CD4-positive, alpha-beta T cell treated with Interleukin-10 for 1 hour (primary cell): ENCODE measurements at places on chromosomes 13 and 19.

DNA sequence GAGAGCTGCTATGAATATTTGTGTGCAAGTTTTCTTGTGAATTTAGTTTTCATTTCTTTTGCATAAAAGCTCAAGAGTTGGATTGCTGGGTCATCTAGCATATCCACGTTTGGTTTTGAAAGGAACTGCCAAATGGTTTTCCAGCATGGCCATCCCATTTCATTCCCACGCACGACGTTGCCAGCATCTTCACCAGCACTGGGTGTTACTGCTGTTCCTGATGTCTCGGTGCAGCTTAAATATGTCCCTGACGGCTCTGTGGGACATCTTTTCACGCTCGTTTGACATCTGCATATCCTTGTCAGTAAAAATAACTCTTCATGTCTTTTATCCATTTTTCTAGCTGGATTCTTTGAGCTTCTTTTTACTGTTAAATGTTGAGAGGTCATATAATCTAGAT, 123.7 kb downstream of the ATP11A start:
- DNase-seq: no peak

DNA sequence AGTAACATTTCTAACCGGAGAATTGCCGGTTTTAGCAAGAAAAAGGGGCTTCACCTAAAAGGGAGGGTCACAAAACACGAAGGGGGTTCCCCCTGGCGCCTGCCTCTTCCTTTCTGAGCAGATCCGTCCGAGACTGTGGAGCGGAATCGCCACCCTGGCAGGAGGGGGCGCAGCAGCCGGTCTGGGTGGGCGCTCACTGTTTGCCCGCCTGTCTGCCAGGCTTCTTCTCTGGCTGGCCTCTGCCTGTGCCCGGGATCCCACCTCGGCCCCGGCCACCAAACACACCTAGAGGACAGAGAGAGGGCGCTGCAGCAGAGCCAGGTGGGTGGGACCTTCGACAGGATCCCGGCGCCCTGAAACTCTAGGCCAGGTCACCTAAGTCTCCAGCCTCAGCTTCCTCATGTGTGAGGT, 15.6 kb downstream of the LSM4 start:
- peak; percentile 63 for DNase-seq

- DNase-seq: no peak
Measured at GRCh38 chr19:47885067-47885463, 1.1 kb downstream of the SULT2A1 start.

DNA sequence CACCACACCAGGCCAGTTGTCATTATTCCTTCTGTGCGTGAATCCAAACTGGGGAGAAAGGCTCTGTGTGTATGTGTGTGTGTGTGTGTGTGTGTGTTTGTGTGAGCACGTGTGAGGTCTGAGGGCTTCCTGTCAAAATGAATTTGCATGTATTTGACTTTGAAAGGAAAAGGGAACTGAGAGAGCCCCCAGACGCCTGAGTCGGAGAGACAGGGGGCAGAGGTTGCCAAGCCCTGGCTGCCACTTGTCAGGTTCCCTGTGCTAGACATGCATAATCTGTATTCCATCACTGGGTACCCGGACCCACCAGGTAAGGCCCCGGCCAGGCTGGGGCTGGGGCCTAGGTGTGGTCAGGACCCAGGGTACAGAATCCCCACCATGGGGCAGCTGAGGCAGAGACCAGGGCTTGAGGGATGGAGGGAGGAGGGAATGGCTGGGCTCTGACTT, at the start of gene CLEC17A:
Gene CLEC17A (plus strand): TSS at position 191 of the 447 bp plus-strand sequence. CDS start 77 bp downstream, at position 268.
- DNase-seq: peak; percentile 16

DNA sequence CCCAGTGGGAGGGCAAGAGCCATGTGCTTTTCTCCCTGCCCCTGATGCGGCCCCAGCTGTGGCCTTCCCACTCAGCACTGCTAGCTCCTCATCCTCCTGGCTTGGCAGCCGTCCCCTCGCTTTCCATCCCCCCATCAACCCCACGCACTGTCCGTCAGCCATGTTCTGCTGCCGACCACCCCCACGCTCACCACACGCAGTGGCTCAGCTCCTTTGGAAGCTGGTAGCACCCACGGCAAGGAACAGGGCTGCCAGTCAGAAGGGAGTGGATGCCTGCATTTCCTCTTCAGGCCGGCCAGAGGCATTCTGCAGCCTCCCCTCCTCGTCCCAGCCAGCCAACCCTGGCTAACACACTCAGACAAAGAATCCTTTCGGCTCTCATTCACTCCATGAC, 6.3 kb downstream of the CALM3 start:
- no peak for DNase-seq

DNA sequence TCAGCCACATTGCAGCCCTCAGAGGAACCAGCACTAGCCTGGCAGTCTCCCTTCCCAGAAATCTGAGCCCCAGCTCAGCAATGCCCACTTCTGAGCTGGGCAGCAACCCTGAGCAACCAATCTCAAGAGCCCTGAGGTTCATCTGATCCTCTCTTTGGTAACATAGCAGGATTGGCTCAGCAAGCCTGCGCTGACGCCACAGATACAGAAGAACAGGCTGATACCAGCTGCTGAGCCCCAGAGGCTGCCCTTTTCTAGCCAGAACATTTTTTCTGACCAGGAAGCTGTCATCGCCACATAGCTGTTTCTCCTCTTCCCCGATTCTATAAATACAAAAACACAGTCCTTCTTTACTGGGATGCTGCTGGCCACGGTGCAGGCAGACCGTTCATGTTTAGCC, 59.8 kb downstream of the TRPM4 start:
- DNase-seq: no peak

DNA sequence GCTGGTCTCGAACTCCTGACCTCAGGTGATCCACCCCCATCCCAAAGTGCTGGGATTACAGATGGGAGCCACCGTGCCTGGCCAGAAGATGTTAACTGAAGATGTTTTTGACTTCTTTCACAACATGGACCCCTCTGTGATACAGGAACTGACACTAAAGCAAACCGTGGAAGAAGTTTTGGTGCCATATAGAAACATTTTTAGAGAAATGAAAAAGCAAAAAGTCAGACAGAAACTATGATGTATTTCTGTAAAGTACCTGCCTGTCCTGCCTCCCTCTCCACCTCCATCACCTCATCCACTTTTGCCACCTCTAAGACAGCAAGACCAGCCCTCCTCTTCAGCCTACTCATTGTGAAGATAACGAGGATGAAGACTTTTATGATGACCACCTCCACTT, 11.3 kb downstream of the FBXO27 start:
- no peak for DNase-seq

- no peak for DNase-seq
Measured at GRCh38 chr13:80338781-80339562, 2.0 kb downstream of the SPRY2 start.

GRCh38 chr13:99044764-99045163, 66.9 kb upstream of the DOCK9 start:
- DNase-seq: no peak

DNA sequence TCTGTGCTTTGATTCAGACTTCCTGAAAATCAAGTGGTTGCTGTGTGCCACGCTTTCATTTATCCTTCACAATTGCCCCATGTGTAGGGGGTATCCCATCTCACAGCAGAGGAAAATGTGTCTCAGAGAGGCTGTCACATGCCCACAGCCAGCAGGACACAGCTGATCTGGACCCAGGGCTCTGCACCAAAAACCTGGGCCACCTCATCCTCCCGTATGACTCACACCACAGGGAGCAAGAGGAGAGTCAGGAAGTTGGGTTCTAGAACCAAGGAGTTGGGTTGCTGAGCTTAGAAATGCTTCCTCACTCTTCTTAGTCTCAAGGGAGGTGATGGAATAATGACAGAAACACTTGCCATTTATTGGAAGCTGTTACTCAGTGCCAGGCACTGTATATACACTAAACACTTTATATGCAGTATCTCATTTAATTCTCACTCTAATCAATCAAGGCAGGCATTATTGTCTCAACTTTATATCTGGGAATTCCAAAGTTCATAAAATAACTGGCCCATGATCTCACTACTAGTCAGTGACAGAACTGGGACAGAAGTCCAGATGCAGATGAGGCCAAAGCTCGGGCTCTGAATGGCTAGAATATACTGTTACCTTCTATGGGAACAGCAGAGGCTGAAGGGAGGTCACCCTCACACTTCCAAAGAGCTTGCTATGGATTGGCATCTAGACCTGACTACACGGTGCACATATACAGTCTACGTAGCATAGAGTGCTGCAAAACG, 47.7 kb upstream of the ATP12A start:
- DNase-seq: no peak

- no peak for DNase-seq
Measured at GRCh38 chr13:97275776-97276501, 53.8 kb downstream of the MBNL2 start.

DNA sequence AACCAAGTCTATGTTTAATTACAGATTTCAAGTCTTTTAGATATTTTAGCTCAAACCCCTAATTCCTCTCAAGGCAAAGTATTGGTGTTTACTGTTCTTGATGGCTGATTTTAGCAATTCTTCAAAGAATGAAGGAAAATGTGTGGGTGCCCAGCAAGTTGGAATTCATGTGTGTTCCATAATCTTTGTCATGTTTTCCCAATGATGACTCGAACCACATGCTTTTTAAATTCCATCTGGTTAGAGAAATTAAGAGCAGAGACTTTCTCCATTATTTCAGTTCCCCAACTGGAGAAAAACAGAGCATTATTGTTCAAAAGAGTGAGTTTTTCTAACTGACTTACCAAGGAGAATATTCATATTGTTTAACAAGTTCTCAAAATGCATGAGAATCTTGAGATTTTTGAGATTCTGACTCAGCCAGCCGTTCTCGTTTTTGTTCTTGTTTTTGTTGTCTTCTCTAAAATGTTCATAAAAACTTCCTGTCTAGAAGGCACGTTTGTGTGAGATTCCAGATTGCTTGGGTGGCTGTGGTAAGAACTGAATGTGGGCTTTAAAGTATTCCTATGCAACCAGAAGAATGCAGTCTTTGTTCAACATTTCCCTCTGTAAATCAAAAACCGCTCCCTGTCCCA, 404.7 kb downstream of the IRS2 start:
- no peak for DNase-seq

DNA sequence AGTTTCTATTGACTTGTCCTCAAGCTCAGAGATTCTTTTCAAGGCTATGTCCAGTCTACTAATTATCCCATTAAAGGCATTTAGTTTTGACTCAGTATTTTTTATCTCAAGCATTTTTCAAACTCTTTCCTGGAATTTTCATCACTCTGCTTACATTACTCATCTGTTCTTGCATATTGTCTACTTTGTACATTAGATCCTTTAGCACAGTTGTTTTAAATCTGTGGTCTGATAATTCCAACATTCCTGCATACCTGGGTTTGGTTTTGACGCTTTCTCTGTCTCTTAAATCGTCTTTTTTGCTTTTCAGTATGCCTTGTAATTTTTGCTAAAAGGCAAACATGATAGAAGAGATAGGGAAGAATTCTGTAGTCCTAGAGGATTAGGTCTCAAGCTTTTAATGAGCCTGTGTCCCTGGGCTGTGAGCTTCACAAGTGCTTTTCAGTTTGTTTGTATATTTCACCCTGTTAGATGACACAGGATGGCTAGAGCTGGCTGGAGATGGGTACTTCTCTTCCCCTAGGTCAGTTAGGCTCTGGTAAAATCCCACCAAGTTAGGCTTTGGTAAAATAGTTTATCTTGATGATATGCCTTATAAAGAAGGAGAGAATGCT, 46.1 kb upstream of the GPC6 start:
- DNase-seq: no peak

- no peak for DNase-seq
Measured at GRCh38 chr13:41387576-41387975, 69.8 kb upstream of the RGCC start.

GRCh38 chr19:36244066-36244465, 29.2 kb downstream of the ZNF146 start:
- no peak for DNase-seq

DNA sequence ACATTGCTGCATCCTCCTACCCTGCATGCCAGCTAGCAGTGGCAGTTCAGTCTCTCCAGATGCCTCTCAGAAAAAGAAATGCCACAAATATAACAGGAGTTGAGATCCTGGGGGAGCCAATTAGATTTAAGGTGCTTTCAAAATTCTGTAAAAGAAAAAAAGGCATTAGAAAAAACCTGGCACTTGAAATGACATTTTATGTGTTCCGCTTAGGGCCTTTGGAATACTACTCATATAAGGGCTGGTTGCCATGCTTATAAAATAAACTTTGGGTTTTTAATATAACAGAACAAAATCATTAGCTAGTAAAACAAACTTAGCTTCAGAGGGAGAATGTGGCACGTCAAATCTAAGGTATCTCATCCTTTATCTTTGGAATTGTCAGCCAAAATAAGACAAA, 104.1 kb downstream of the ENOX1 start:
- no peak for DNase-seq

- DNase-seq: no peak
Measured at GRCh38 chr19:31504221-31504620, 155.0 kb upstream of the TSHZ3 start.

- DNase-seq: no peak
Measured at GRCh38 chr19:39871886-39872866, 26.0 kb upstream of the FBL start.

DNA sequence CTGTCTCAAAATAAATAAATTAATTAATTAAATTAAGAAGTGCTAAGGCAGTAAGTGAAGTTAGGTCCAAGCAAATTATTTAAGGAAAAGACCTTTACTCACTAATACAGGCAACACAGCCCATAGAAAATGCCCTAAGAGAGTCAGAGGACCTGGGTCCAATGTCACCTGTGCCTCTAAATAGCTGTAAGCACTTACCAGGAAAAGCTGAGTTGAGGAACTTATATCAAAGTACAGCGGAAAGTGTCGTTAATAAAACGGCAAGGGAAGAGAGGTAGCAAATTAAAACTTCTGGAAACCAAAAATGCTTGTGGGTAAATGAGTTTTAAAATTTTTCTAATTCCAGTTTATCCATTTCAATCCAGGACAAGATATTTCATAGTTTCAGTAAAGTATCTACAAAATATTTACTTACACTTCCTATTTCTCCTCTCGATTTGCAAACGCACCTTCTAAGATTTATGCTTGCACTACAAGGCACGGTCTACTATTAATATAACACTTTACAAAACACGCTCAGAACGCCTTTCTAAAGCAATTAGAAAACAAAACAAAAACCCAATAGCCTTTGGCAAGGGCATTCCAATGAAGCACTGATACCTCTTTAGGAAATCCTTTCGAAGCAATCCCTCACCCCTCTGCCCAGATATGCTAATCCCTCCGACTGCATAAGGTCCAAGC, 963 bp downstream of the VPS36 start:
- no peak for DNase-seq
